ENCODE measurements at places on chromosomes 12 and 14. TPM values are rescaled to one million over a fixed set of nuclear protein-coding genes. Genes with fewer than 3 reads are reported as not detected.

DNA sequence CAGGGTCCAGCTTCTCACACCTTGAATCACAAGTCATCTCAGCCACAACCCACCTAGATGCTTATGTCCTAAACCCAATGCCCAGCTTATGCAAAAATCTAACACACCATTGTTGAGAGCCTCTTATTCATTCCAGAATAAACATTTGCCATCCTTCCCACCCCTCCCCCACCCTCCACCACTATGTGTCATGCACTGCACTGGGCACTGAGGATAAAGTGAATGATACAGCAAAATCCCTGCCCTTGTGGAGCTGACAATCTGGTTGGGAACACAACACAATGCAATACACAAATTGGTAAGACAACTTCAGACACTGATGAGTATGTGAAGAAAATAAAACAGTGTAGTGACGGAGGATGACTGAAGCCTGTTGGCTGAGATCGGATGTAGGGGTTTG, 1.4 kb upstream of the GLTP start:
- peak; percentile 38 for DNase-seq

DNA sequence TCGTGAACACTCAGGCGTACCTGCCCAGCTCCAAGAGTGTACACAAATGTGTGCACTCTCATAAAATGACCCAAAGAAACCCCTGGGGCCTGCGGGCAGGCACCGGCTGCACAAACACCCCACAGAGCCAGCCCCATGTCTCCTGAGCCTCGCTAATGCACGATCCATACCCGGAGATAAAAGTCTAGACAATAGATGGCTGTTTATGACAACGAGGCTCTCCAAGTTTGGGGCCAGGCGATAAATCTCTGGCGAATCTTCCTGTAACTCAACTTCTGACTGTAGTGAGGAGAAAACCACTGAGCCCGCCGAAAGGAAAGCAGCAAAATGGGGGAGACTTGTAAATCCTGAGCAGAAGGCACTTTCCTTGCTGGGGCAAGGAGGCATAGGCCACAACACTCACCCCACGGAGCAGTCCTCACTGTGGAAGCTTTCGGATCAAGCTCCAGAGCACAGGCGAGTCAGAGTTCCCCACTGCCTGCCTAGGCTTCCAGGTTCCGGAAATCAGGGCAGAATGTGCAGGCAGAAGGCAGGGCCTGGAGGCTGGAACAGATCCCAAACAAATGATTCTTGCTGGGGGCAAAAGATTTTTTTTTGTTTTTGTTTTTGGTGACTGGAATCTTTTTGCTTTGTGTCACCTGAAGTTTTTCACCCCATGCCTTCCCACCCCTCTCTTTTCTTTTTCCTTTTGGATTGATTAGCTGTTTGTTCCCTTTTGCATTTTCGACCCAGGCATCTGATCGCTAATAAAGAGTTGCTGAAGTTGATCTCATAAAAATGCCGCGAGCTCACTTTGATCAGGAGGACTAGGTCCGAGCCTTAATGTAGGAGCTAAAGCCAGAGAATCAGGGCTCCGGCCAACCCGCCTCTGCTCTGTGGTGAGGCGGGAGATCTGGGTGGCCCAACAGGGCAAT, 4.5 kb upstream of the HOXC11 start:
- no peak for DNase-seq

- DNase-seq, result no peak
Observed at GRCh38 chr12:3171195-3171591, 94.0 kb downstream of the TSPAN9 start.

DNA sequence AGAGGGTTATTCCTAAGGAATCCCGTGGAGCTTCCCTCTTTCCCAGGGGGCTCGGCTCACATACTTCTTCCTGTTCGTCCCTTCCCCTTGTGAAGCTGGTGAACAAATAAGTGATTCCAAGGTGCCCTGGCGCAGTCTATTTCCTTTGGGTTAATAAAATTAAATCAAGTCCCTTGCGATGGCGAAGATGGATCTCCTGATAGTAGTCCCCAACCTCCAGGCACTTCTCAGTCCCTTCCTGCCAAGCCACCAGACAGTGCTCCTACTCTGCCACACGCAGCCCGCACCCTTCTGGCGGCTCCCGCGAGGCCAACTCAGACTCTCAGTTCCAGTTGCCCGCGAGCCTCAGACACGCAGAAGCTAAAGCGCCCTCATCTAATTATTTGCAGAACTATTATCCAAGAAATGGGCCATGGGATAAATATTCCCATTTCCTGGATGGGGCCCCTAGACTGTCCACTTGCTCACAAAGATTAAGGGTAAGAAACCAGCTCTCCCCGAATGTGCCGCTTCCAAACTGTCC, 2.4 kb upstream of the SIX6 start:
- no peak for DNase-seq

Gene CLEC4C
- total RNA-seq, result not detected

Gene OR6C68
- total RNA-seq, result not detected

Measured in GM23248 (cell line).